ENCODE measurements at places on chromosomes 5 and 9.
A peak's percentile ranks its signal among the peaks of the same experiment; 100 is the strongest.

GRCh38 chr5:169009123-169009522 is 291.8 kb downstream of the SLIT3 start:
- DNase-seq: no peak

DNA sequence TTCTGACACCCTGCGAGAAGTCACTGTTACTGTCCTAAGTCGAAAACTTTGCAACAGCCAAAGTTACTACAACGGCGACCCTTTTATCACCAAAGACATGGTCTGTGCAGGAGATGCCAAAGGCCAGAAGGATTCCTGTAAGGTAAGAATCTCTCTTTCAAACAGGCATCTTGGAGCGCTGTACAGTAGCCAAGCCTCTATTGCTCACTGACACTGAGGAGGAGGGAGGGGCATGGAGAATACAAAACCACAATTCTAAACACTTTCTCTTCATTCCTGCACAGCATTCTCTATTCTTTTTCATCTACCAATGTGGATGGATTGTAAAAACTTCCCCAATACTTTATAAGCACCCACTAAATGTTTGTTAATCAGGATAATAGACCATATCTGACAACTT is 7.4 kb downstream of the GZMK start:
- no peak for DNase-seq

DNA sequence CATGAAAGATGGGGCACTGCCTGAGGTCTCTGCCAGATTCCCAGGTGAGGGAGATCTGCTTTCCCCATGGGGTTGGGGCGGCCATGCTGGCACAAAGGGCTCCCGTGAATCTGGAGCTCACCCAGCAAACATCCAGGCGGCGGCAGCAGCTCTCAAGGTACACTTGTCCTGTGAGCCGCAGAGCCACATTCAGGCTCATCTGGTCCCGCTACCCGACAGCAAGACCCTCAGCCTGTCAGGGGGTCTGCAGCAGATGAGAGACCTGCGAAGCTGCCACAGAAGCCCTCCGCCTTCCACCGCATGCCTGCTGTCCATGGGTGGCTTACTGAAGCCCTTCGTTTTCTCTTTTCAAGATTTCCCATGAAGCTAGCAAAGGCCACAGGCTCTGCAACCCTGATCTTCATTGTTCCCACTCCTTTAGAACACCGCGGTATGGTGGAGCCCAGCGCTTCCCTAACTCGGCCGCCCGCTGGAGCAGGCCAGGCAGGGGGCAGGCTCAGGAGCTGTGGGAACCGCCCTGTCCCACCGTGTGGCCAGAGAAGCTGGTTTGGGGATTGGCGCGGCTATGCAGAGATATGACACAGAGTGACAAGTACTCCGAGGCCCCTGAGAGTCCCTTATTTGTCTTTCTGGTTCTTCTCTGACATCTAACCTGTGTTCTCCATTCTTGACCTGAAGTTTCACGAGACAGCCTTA is 8.8 kb downstream of the LRRC14B start:
- DNase-seq: no peak

DNA sequence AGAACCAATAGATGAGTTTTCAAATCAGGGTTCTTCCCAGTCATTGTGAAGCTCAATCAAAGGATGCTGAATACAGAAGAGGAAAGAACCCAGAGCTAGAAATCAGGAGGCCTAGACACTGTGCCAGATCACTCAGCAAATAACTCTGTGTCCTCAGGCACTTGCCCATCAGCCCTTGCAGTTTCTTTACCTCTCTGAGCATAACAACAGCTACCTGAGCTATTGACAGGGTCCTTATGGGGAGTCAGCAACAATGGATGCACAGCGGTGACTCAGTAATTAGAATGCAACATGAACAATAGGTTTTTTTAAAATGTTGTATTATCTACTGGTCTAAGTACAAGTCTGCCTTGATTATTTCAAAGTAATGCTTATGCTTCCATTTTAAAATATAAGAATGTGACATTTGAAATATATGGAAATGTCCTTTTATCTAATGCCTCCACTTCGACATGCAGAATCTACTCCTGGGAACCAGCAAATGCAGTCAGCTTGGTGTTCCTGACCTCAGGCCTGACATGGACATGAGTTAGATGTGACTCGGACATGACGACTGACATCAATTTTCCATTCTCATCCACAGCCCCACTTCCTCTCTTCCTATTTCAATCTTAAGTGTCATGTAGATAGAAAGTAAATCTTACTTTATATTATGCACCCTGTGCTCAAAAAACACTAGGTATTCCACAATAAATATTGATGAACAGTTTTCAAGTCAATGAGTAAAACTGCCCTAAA is 155.0 kb downstream of the TLE1 start:
- no peak for DNase-seq

- DNase-seq: no peak
Measured at GRCh38 chr5:151775025-151775606, 3.4 kb downstream of the G3BP1 start.

DNA sequence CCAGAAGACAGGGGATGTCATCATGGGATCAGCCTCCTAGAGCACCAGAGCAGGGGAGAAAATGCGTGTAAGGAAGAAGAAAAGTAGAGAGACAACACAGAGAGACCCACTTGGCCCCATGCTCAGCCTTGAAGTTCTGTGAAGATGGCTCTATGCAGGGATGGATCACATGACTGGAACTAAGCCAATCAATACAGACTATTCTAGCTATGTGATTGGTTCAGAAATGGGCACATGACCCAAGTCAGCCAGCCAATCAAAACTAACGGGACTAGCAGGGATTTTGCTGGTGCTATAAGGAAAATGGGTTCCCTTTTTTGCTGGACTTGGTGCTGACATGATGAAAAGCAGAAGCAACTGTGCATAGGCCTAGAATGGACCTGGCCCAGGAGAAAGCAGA is 173.0 kb upstream of the TBC1D2 start:
- DNase-seq: no peak

DNA sequence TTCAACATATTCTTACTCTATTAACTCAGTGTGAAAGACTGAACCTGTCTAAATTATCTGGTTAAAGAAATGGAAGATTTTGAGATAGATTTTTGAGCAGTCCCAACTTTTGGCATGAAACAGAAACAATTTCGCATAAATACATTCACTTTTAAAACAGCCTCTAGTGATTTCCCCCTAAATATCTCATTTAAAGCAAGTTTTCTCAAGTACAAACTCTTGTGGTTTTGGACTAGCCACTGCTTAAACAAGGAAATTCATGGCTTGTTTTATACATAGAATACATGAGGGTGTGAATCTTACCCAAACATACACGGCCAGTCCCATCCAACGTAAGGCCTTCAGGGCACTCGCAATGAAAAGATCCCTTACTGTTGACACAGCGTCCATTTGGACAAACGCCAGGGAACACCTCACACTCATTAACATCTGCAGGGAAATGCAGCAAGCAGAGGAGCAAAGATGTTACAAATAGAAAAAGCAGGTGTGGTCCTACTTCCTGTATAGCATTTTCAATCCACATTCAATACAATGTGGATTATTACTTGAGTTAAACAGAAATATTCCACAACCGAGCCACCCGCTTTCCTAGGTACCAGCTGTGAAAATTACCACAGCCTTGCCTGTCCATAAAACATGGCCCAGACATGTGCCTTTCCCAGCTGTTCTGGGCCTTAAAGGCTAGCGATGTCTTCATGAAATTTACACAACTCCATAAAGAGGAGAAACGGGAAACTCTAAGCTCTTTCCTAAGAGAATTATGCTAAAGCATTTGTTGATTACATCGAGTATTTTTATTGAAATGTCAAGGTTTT is 188.8 kb downstream of the FBN2 start:
- DNase-seq: no peak

GRCh38 chr5:50440651-50441492 is at the start of gene EMB:
Gene EMB, minus strand, starts transcription at chr5:50441288. Its CDS starts 137 bp downstream, at chr5:50441151.
- DNase-seq: peak; percentile 85

DNA sequence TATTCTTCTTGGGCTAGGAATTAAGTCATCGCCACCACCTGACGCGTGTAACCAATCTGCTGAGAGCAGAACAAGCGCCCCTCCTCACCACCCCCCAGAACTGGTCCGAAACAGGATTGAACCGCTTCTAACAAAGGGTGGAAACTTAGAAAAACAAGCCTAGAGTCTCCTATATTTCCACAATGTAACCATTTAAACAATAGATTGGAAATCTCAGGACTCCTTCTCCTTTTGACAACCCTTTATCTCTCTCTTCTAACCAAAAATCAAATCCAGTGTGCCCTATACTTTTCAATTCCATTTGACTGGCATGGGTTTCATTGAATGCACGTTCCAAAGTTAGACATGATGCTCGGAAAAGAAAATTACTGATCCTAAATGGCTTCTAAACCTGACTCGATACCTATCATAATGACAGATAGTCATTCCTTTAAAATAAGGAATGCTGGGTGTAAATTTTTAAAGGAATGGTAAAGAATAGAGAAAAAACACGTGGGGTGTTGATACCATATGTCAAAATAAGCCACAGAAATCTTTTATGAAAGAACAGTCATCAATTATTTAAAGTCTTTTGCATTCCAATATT is 1.2 kb downstream of the ARRDC3 start:
- peak; percentile 77 for DNase-seq

- DNase-seq: no peak
Measured at GRCh38 chr9:112655668-112656067, 62.2 kb downstream of the INIP start.

GRCh38 chr5:142011572-142012185 is 1.1 kb downstream of the GNPDA1 start:
- DNase-seq: peak; percentile 30

DNA sequence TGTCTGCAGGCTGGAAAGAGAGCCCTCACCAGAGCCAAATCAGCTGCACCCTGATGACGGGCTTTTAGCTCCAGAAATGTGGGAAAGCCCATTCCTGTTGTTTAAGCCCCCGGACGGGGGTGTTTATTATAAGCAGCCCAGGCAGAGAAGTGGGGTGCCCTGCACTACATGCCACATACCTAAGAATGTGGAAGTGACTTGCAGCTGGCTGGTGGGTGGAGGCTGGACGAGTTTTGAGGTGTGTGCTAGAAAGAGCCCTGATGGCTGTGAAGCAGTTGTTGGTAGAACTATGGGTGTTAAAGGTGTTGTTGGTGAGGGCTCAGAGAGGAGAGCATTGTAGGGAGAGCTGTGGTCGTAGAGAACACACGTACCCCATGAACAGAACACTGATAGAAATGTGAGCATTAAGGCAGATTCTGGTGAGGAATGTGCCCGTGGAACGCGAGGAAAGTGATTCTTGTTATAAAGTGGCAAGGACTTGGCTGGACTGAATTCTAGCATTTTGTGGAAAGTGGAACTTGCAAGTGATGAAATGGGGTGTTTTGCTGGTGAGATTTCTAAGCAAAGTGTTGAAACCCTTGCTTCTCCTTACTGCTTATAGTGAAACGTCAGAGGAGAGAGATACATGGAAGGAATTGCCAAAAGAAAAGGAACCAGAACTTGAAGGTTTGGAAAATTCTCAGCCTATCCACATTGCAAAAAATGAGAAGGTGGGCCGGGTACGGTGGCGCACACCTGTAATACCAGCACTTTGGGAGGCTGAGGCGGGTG is 38.9 kb downstream of the AHRR start:
- no peak for DNase-seq

DNA sequence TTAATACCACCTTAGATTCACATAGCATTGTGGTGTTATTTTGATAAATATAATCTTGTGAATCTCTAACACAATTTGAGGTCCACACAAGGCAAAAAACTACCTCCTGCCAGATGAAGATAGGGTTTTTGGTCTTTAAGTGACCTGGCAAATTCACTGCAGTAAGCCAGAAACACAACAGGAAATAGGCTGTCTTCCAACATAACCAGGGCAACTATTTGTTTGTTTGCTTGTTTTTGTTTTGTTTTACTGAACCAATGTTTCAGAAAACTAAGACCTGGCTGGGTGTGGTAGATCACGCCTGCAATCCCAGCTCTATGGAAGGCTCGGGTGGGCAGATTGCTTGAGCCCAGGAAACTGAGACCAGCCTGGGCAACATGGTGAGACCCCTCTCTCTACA is 95.5 kb downstream of the USP20 start:
- DNase-seq: no peak

GRCh38 chr5:6340100-6340499 is 38.2 kb downstream of the MED10 start:
- DNase-seq: no peak

DNA sequence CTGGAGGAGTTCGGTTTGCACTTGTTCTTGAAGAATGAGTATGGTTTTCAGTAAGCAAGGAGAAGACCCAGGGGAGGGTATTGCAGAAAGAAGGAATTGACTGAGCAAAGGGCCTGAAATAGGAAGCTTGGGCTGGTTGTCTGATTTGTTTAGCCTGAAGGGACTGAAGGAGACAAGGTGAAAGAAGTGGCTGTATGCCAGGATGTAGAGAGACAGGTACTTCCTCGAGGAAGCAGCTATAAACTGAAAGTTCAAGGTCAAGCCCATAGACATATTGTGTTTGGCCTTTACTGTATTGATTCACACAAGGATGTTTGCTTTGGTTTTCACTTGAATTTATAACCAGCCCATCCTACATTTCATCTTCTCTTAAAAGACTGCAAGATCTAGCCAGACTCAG is 183.1 kb downstream of the PALM2AKAP2 start:
- no peak for DNase-seq

- DNase-seq: no peak
Measured at GRCh38 chr9:71459082-71459481, 309.2 kb downstream of the CEMIP2 start.

GRCh38 chr9:16509997-16510396 is 360.5 kb downstream of the BNC2 start:
- DNase-seq: no peak

- DNase-seq: no peak
Measured at GRCh38 chr5:68010740-68011139, 204.8 kb upstream of the PIK3R1 start.

- DNase-seq: no peak
Measured at GRCh38 chr9:35518981-35519679, 29.2 kb downstream of the RUSC2 start.

- no peak for DNase-seq
Measured at GRCh38 chr9:32705059-32705458, 69.6 kb upstream of the TAF1L start.

Measured in stimulated activated CD4-positive, alpha-beta T cell treated with anti-CD3 and anti-CD28 coated beads, Interleukin-1b, Interleukin-23, amount 100 ng/mL, for 48 hours (primary cell).